ENCODE measurements at places on chromosomes 1 and 21.

DNA sequence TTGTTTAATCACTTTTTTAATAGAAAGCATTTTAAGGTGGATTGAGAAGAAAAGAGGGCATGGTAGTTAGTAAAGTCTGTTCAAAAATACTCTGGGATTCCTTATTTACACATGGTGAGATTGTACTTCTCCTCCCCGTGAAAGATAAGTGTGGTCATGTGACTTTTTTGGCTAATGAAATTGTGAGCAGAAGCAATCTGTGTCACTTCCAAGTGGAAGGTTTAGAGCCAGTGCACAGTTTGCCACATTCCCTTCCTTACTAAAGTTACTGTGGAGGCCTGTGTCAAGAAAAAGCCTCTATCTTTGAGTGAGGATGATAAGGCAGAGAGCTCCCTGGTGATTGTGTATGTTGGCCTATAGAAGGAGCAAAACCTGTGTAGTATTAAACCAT is 471.3 kb downstream of the OMA1 start:
- no peak for DNase-seq

DNA sequence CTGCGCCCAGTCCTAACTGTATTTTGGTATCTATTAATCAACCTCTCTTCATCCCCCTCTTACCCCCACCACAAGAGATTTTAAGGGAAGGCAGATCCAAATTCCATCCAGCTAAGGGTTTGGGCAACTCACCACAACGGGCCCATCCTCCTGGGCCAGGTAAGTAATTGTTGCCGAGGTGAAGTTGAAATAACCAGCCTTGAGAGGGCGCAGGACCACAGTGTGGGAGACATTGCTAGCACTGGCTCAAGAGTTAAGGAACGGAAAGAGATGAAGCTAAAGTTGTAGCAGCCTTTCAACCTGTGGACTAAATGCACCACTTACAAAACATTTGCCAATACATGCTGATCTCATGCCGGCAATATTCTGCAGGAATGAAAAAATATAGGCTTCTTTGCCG is 5.9 kb downstream of the SSR2 start:
- no peak for DNase-seq

- DNase-seq: no peak
Measured at GRCh38 chr1:167463080-167463479, 55.2 kb downstream of the CD247 start.

- DNase-seq: no peak
Measured at GRCh38 chr21:20443558-20444155, 554.6 kb upstream of the NCAM2 start.

DNA sequence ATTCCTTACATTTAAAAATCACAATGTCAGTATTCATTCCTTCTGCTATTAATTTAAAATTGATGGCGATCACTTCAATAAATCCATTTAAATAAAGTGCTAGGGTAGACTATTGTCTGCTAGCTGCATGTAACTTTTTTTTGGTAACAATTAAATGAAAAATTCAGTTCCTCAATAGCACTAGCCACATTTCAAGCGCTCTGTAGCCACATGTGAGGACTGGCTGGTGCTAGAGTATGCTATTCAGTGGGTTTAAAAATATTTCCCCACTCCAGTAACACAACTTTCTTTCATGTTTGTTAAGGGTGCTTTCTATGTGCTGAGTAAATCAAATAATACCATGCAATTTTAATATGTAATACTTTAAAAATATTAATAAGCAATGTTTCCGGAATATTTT is 108.2 kb downstream of the LTN1 start:
- DNase-seq: no peak

DNA sequence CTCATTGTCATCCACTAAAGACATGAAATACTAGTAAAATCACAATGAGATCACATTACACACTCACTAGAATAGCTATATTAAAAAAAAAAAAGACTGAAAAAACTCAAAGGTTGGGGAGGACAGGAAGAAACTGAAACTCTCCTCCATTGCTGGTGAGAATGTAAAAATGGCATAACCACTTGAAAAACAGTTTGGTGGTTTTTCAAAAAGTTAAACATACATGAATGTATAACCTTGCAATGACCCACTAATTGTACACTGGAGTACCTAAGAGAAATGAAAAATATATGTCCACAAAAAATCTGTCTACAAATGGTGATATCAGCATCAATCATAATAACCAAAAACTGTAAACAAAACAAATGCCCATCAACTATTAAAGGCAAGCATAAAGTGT is 44.0 kb downstream of the NRIP1 start:
- DNase-seq: no peak

DNA sequence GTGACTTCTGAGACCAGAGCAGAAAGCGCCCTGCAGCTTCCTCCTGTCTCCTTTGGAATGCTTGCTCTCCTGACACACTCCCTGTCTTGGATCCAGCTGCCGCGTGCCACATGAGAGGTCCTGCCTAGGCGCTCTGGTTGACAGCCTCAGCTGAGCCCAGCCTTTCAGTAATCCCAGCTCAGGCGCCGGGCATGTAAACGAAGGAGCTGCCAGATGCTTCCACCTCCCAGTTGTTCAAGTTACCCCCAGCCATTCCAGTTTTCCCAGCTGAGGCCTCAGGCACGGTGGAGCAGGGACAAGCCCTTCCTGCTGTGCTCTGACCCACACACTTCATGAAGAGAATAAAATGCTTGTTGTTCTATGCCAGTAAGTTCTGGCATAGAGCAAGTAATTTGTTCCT is 14.3 kb upstream of the CD34 start:
- DNase-seq: no peak

DNA sequence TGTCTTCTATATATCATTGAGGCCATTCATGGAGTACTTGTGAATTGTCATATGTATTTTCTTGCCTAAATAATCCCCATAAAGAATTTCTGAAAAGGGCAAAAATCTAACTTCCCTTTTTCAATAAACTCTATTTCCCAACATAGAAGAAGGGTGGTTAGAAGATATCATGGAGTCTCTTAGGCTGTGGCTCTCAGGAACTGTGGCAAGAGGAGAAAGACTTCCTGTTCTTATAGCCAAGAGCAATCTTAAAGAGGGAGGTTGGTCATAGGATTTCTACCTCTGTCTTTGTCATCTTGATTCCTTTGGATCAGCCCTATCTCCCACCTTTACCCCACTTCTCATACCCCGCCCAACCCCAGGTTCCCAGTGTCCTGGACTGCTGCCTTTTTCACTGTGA is 175.8 kb downstream of the TYW3 start:
- no peak for DNase-seq

DNA sequence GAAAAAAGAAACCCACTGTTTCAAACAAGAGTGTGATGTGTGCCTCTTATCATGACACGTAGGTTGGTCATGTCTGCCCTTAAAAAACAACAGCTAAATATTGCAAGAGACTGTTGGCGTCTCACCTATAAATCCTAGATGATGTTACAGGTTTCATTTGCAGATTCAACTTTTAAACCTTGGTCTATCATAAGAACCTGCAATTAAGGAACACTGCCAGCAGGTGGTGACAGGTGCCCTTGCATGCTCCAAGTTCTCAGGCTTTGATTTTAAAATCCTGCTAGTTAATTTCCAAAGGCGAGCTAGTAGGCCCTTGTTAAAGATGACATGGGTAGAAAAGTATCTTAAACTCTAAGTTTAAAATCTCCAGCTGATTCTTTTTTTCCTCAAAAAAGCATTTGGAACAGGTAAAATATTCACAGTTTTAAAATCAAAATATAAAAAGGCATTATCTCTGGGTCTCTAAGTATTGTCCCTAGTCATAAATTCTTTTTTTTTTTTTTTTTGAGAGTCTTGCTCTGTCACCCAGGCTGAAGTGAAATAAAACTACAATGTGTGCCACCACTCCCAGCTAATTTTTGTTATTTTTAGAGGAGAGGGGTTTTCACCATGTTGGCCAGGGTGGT is 39.1 kb downstream of the CLSTN1 start:
- DNase-seq: peak; percentile 40

DNA sequence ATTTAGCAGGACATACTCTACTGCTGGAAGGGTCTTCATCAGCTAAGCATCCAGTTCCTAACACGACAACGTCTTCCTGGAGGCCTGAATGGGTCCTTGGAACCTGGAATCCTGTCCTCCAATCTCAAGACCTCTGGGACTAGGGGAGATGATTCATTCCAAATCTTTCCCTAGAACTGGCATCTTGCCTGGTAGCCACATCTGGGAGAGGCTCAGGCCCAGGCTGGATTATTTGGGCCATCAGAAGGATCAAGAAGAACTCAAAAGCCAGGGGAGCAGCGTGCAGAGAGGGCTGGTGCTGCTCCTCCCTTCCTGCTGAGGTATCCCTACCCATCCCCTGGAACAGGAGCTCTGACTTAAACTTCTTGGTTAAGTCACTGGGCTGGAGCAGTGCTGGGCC is 2.8 kb upstream of the PHLDA3 start:
- no peak for DNase-seq

DNA sequence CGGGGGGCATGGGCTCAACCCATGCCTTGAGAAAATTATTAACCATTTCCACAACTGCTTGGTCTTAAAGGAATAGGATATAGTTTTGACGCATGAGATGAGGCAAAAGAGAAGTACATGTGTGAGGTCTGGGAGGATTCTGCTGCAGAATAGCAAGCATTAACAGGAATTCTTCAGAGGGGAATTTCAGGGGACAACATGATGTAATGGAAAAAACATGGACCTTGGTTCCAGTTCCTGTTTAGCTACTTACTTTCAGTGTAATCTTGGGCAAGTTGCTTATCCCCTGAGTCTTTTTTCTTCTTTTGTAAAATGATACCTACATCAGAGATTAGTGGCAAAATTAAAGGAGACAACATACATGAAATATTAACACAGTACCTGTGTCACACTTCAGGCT is 85.6 kb downstream of the PRRX1 start:
- no peak for DNase-seq

DNA sequence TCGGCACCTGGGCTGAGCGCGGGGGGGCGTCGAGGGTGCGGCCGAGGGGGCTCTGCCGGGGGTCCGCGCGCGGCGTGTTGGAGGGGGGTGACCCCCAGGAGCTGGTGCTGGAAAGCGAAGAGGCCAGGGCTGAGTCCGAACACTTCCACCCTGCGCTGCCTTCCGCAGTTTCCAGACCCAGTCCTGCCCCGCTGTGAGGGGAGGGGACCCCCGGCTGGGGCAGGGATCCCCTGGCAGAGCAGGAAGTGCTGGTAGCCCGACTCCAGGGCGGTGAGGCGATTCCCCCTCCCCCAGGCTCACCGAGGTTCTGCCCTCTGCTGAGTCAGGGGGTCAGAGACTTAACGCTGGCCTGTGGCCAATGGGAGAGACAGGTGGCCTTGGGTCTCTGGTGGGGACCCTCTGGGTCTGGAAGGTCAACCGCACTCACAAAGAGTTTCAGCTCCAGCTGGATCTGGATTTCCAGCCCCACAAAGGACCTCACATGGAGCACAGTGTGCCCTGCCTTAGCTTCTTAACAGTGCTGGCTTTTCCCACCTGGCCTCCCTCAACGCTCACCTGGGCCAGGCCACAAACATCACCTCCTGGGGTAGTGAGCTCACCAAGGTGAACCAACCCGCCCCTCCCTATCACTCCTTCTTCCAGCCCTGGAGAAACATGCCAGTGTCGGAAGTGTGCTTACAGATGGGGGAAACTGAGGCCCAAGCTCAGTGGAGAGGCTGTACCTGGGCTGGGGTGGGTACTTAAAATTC is 39.8 kb upstream of the SYNC start:
- DNase-seq: no peak

GRCh38 chr1:38833146-38833545 is 26.4 kb downstream of the RRAGC start:
- DNase-seq: no peak

GRCh38 chr1:21239221-21239620 is 51.0 kb downstream of the ECE1 start:
- DNase-seq: no peak

DNA sequence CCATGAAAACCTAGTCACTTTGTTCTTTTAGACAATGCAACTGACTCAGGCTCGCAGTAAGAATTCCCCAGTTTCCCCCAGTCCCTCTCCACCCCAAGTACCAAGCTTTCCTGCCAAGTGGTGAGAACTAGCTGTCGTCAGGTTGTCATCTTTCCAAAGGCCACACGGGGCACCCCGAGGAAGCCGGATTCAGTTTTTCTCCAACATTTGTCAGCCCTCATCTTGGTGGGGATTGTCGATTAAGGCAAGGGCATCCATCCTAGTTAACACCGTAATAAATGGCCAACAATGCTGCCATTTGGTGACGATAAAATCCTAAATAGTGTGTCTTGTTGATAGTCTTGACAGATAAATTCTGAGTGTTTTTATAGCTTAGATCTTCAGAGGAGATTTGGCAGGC is 55.9 kb upstream of the PROX1 start:
- DNase-seq: no peak

DNA sequence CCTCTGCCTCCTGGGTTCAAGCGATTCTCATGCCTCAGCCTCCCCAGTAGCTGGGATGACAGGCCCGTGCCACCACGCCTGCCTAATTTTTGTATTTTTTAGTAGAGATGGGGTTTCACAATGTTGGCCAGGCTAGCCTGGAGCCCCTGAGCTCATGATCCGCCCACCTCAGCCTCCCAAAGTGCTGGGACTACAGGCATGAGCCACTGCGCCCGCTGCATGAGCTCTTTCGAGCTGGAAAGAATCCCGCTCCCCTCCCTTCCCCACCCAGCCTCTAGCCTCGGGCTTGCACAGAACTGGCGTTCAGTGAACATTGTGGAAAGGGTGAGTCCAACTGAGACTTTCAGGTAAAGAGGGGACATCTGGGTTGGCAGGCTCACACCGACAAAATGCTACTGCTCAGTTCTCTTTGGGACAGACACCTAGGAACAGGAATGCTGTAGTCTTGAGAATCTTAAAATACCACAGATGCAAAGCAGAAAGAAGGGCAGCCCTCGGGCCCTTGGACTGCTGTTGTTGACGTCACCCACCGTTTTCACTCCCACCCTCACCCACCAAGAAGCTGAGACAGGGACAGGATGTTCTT is 9.7 kb upstream of the GNG4 start:
- no peak for DNase-seq

DNA sequence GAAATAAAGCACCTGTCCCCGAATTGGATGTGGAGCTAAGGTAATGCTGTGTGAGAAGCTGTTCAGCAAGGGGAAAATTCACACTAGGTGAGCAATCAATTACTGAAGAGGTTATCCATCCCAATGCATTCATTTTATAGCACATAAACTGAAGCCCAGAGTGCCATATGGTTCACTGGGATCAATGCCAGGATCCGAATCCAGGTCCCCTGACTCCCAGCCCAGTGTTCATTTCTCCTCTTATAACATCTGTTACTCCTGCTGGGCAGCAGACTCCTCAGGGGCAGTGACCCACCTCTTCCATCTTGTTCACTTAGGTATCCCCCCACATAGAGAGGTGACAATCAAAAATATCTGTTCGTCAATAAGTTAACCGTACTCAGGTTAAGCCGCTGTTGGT is 13.2 kb upstream of the SEC16B start:
- no peak for DNase-seq

DNA sequence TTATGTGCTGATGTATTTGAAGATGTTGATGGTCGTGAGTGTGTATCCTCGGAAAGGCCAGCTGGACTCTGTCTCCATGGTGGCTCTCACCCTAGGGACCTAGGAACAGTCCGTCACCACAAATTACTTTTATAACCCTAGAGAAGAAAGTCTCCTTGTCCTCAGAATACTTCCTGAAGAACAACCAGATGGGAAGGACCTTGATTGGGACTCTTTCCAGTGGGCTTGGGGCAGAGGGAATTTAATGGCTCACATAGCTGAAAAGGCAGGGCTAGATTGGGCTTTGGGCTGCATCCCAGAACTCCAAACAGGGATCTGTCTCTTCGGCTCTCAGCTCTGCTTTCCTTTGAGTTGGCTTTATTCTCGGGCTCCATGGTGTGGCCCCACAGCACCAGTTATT is 90.8 kb downstream of the TBX19 start:
- DNase-seq: no peak

Data from CD8-positive, alpha-beta memory T cell (primary cell).